Common myeloid progenitor, CD34-positive (primary cell): ENCODE measurements at places on chromosomes 16 and 17.

GRCh38 chr17:75511610-75512575 lies 3.4 kb downstream of the CASKIN2 start:
- no peak overlapping the region for H3K4me3 ChIP-seq
- H3K4me1 ChIP-seq = peaks cover 16% of the 10 kb centered on the region
- peaks cover 4% of the 10 kb centered on the region for H3K36me3 ChIP-seq
- no peaks in the 10 kb centered on the region for H3K27me3 ChIP-seq

GRCh38 chr17:81287152-81287551 lies 8.0 kb downstream of the SLC38A10 start:
- no peak overlapping the region for H3K27ac ChIP-seq
- H3K4me1 ChIP-seq = peaks cover 29% of the 10 kb centered on the region
- peak overlapping the region; percentile 17 for H3K4me3 ChIP-seq
- H3K27me3 ChIP-seq = no peaks in the 10 kb centered on the region
- DNase-seq = no peak

GRCh38 chr16:84450176-84450865 lies 54.1 kb downstream of the MEAK7 start:
- H3K27me3 ChIP-seq = peaks cover 6% of the 10 kb centered on the region
- no peak overlapping the region for H3K4me3 ChIP-seq
- H3K36me3 ChIP-seq = no peaks in the 10 kb centered on the region
- no peak overlapping the region for H3K27ac ChIP-seq

DNA sequence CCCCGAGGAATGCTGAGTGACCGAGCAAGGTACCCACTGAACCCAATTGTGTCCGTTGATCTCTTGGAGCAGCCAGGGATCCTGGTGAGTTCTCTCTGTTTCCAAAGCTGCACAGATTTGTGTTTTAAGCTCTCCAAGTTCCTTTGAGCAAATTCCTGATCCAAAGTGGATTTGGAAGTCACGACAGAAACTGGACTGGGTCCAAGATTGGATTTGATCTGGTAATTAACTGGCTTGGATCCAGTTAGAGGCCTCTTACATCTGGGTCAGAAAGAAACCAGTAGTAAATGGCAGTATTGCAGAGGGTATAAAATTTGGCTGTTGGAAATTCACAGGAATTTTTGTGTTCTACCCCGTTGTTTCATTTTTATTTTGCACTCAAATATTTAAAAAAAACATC lies 119.5 kb downstream of the PMP22 start:
- H3K4me1 ChIP-seq = no peaks in the 10 kb centered on the region
- H3K36me3 ChIP-seq = no peaks in the 10 kb centered on the region
- peaks cover 2% of the 10 kb centered on the region for H3K27me3 ChIP-seq
- no peak overlapping the region for H3K27ac ChIP-seq
- no peak for DNase-seq
- H3K4me3 ChIP-seq = no peak overlapping the region

DNA sequence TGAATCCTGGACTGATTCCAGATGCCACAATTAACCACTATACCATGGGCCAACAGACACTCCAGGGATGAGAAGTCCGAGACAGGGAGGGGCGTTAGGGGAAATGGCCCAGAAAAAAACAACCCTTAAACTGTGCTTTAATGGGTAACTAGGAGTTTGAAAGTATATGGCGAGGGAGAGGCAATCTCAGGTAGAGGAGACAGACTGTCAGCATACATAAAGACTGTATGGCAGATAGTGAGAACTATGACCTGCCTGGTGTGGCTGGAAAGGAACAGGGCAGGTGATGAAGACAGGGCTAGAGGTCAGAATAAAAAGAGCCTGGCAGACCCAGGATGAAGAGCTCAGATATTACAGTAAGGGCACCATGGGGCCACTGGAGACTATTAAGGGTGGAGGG lies 8.1 kb downstream of the ZZEF1 start:
- H3K27me3 ChIP-seq = no peaks in the 10 kb centered on the region
- no peak overlapping the region for H3K27ac ChIP-seq
- peaks cover 11% of the 10 kb centered on the region for H3K36me3 ChIP-seq
- no peak for DNase-seq
- no peaks in the 10 kb centered on the region for H3K4me1 ChIP-seq
- no peak overlapping the region for H3K4me3 ChIP-seq

DNA sequence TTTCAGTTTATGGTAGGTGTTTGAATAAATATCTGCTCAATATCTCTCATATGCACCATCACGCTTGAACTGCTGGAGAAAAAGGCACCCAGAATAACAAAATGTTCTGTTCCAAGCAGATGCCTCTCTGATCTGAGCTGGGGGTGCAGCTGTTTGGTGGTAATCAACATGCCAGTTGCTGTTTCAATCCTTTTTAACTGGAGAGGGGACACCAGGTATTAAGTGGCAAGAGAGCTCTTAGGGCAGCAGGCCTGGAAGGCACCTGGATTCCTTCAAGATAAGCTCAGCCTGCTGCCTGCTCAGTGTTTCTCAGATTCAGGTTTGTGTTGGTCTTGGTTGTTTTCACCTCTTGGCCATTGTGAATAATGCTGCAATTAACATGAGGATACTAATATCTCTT lies 27.2 kb upstream of the VAT1L start:
- no peaks in the 10 kb centered on the region for H3K36me3 ChIP-seq
- no peak overlapping the region for H3K4me3 ChIP-seq
- DNase-seq = no peak
- no peaks in the 10 kb centered on the region for H3K27me3 ChIP-seq

GRCh38 chr16:84563786-84564420 lies 54.0 kb downstream of the COTL1 start:
- peaks cover 3% of the 10 kb centered on the region for H3K36me3 ChIP-seq
- no peak overlapping the region for H3K4me3 ChIP-seq
- H3K4me1 ChIP-seq = no peaks in the 10 kb centered on the region
- DNase-seq = no peak

GRCh38 chr16:27618606-27619327 lies 68.8 kb downstream of the KATNIP start:
- DNase-seq = no peak
- H3K27me3 ChIP-seq = no peaks in the 10 kb centered on the region
- peaks cover 3% of the 10 kb centered on the region for H3K36me3 ChIP-seq
- H3K4me1 ChIP-seq = no peaks in the 10 kb centered on the region
- no peak overlapping the region for H3K27ac ChIP-seq

- H3K36me3 ChIP-seq = no peaks in the 10 kb centered on the region
- H3K27ac ChIP-seq = no peak overlapping the region
- H3K4me1 ChIP-seq = no peaks in the 10 kb centered on the region
- H3K27me3 ChIP-seq = peaks cover 19% of the 10 kb centered on the region
Measured at GRCh38 chr16:51113236-51114125, 37.6 kb downstream of the SALL1 start.
